ENCODE measurements at places on chromosomes 5 and 9.
A peak's percentile ranks its signal among the peaks of the same experiment; 100 is the strongest.

- no peak for DNase-seq
Observed at GRCh38 chr9:20030671-20031070, 241.8 kb upstream of the SLC24A2 start.

DNA sequence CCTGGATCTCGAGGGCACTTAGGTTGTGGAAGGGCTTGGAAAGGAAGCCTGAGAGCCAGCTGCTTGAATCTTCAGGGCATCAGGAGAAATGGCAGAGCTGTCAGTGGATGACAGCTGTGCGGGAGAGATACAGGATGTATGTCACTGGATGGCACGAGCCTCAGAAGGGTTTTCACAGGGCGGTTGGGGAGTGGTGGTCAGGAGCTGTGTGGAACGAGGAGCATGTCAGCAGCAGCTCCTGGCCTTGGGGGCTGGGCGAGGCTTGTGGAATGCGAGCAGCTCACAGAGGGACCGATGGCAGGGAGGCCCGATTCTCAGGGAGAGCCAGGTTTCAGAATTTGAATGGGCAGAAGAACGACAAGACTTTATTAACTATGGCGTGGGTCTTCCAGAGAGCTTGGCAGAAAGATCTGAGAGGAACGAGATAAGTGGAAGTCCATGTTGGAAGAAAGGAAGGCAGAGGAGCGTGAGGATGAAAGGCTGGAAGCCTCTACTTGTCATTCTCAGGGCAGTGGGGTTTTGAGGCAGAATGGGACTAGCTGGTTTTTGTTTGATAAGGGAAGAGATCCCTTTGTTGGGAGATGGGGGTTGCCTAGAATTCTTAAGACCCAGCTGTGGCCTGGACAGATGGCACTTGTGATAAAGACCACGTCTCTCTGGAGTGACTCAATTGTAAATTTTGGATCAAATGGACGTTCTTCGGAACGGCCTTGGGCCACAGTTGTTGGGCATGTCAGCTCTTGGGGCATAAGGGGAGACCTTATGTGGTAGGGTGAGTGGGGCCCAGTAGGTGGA lies 60.3 kb downstream of the SNX30 start:
- no peak for DNase-seq

DNA sequence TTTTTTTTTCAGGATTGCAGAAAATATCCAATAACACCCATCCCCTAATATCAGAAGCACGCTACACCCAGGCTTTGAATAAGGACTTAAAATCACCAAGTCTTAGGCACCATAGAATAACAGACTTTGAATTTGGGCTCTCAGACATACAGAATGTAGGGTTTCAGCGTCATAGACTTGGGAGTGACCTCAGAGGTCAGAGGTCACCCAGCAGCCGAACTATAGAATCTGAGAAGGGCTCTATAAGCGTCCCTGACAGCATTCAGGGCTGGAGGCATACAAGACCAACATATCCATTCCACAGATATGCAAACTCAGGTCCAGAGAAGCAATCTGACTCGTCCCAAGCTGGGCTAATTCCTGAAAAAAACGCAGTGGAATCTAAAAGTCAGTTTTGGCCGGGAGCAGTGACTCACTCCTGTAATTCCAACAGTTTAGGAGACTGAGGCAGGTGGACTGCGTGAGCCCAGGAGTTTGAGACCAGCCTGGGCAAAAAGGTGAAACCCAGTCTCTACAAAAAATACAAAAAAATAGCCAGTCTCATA lies 34.7 kb downstream of the SLC6A7 start:
- no peak for DNase-seq

DNA sequence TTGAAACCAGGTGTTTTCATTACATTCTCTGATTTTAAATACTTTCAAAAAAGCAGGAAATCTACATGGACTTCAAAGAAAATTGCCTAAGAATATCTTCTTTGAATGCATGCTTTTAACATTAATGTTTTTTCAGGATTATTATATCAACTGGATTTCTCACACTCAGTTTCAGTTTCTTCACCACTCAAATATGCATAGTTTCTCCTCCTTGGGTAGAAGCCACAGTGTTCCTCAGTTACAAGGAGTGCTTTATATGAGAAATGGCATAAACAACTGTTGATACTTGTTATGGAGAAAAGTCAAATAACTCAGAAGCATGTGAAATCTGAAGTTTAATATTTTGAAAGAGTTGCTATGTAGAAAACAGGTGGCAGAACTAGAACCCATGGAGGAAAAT lies 196.9 kb downstream of the DMRTA1 start:
- no peak for DNase-seq

- peak; percentile 57 for DNase-seq
Observed at GRCh38 chr5:139636207-139636792, 11.8 kb upstream of the CXXC5 start.

DNA sequence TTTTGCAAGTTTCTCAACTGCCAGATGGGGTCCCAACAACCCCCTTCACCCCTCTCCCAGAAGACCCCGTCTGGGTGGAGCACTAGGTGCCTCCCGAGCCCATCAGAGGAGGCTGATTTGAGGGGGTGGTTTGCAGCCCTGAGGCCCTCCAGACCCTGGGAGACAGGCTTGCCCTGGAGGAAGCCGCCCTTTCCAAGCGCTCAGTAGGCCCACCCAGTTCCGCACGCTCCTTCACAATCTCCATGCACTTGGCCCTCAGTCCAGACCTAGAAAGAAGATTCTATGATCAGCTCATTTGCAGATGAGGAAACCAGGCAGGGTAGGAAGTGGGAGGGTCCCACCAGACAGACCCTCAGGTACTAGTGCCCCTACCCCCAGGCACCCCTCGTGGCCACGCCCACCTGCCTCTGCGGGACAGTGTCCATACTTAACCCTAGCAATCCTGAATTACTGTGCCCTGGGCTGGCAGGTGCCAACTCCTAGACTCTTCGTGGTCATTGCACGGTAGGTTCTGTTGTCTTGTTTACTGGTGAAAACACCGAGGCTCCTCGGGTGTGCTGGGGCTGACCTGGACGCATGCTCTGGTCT lies 22.3 kb downstream of the OR2V1 start:
- no peak for DNase-seq
